Large intestine (tissue), 12 donors: ENCODE measurements at places on chromosomes 16 and 17.
A peak's percentile ranks its signal among the peaks of the same experiment; 100 is the strongest.

DNA sequence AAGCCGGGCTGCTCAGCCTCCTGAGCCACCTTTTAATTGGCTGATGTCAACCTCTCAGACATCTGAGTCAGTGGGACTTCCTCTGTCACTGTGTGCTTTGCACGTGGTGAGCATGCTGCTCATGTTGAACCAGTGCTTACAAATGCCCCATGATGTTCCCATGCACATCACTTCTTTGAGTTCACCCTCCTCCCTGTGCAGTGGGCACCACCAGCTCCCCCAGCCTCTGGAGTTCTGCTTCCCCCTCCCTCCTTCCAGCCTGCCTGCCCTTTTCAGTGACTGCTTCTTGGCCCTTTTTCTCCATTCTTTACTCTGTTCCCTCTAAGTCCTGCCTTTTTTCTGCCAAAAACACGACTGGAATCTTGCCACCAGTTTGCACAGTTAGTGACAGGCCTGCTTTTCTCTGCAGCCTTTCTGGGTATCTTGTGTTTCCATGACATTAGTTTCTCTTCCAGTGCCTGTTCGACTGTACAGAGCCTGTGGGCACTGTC, 41.6 kb downstream of the USP10 start:
- no peaks in the 10 kb centered on the region for H3K27me3 ChIP-seq
- H3K4me1 ChIP-seq, result peaks cover 32% of the 10 kb centered on the region
- H3K36me3 ChIP-seq, result peaks cover 38% of the 10 kb centered on the region
- H3K27ac ChIP-seq, result no peak overlapping the region
- H3K4me3 ChIP-seq, result no peak overlapping the region

DNA sequence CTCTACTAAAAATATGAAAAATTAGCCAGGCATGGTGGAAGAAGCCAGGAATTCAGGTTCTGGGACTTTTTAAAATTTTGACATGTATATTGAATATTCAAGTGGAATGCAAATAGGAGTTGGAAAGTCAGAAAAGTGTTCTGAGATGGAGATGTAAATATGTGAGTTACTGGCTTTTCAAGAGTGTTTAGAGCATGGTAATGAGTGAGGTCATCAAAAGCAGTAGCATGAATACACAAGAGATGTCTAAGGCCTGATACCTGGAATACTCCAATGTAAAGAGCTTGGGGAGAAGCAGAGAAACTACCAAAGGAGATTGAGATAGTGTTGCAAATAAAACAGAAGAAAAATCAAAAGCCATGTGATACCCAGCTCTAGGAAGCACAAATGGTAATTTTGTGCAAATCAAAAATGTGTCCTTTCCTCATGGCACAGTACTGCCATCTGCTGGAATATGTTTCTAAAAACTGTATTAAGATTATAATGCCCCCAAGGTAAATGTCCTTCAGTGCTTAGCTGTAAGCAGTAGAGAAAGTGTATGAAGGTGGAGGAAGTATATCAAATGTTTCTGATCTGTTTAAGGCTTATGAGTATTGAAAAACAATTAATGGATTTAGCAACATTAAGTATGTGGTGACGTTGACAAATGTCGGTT, 908.4 kb downstream of the KCNJ18 start:
- no peak overlapping the region for H3K4me3 ChIP-seq
- no peaks in the 10 kb centered on the region for H3K27me3 ChIP-seq
- H3K4me1 ChIP-seq, result no peaks in the 10 kb centered on the region
- H3K27ac ChIP-seq, result no peak overlapping the region
- no peak for DNase-seq

- no peak for DNase-seq
- no peaks in the 10 kb centered on the region for H3K27me3 ChIP-seq
- H3K27ac ChIP-seq, result peak overlapping the region; percentile 77
- peaks cover 74% of the 10 kb centered on the region for H3K36me3 ChIP-seq
Observed at GRCh38 chr16:4674926-4675530, 18.3 kb upstream of the NUDT16L1 start.

DNA sequence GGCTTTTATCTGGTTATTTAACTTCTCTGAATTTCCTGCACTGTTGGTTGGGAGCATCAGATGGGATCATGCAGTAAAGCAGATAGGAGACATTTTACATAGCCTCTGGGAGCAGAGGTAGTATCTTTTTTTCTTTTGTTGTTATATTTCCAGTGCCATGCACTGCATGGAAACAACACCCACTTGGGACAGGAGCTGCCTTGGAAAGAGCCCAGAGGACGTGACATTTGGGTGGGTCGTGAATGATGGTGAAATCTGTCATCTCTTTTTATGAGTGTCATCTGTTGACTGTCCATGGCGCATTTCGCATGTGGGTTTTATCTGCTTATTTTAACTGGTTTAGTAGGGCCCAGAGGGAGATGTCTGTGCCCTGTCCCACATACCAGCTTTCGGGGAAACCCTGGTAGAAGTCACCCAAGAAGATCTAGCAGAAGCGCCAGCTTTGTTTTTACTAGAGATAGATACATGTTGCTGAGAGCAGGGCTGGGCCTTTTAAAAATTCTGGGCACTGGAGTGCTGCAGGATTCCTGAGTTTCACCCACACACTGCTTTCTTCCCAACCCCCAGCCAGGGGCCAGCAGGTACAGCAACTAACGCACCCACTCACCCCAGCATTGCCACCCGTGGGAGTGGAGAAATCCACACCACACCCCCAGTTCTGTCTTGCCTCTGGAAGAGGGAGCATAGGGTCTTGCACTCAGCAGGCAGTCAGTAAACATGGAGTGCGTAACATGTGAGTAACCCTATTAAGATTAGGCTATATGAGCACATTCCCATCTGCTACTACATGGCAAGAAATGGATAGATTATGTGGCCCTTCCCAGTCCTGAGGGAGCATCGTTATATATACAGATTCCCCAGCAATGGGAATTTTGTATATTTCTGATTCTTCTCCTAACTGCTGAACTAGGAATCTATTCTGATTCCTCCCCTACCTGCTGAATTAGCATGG, 8.4 kb upstream of the TERF2 start:
- H3K27me3 ChIP-seq, result no peaks in the 10 kb centered on the region
- peaks cover 18% of the 10 kb centered on the region for H3K4me1 ChIP-seq
- no peak overlapping the region for H3K27ac ChIP-seq
- H3K36me3 ChIP-seq, result no peaks in the 10 kb centered on the region

GRCh38 chr17:4393806-4394205, 27.3 kb upstream of the UBE2G1 start:
- H3K27ac ChIP-seq, result no peak overlapping the region
- H3K36me3 ChIP-seq, result no peaks in the 10 kb centered on the region
- H3K27me3 ChIP-seq, result no peaks in the 10 kb centered on the region

GRCh38 chr16:68062910-68063393, 22.2 kb upstream of the NFATC3 start:
- H3K4me1 ChIP-seq, result no peaks in the 10 kb centered on the region
- DNase-seq, result no peak
- H3K27me3 ChIP-seq, result no peaks in the 10 kb centered on the region
- peaks cover 34% of the 10 kb centered on the region for H3K36me3 ChIP-seq

GRCh38 chr17:21218101-21218500, 4.1 kb upstream of the TMEM11 start:
- no peak overlapping the region for H3K27ac ChIP-seq
- peaks cover 4% of the 10 kb centered on the region for H3K36me3 ChIP-seq
- H3K27me3 ChIP-seq, result no peaks in the 10 kb centered on the region
- no peak overlapping the region for H3K4me3 ChIP-seq
- peaks cover under 1% of the 10 kb centered on the region for H3K4me1 ChIP-seq

DNA sequence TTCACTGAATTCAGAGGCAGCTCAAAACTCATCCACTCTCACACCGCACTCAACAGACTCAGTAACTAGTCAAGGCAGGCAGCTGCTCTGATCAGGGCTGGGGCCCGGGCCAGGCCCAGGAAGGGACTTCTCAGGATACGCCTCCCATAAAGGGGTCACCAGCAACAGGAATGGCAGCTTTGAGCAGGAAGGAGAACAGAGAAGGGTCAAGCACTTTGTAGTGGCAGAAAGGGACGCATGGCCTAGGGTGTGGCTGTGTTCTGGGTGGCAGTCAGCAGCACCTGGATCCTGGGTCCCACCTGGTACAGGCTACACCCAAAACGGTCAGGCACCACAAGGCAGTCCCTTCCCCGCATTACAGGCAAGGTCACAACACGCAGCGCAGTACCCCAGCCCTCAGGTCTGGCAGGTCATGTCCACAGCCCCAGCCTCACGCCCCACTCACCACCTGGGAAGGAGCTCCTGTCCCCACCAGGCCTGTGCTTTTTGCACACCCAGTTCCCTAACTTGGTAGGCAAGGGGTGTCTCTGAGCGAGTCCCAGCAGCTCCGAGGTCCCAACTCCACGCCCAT, 99.7 kb downstream of the ZNF778 start:
- no peak for DNase-seq
- H3K4me1 ChIP-seq, result peaks cover 31% of the 10 kb centered on the region
- no peaks in the 10 kb centered on the region for H3K27me3 ChIP-seq
- H3K27ac ChIP-seq, result no peak overlapping the region

DNA sequence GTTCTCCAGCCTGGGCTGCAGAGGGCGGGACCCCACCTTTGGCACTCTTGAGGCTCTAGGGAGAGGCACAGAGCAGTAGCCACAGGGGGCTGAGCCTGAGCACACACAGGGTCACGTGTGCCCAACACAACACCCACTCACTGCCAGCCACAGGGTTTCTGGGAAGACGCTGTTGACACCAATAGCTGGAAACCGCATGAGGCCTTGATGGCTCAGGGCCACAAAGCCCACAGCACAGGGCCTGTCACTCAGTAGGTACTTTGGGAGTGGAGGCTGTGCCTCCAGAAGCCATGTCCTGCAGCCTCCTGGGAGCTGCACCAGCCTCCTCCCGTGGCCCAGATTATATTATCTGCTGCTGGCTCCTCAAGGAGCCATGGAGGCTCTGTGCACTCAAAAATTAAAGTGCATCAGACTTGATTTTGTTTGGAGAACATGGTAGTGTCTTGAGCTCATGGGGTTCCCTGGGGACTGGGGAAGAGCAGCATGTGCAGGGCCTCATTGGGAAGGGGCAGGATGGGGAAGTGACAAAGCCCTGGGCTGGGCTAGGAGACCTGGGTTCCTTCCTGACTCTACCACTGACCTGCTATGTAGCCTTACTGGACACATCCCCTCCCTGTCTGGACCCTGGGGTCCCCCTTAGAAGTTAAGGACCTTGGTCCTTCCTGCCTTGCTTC, 12.5 kb upstream of the SREBF1 start:
- peaks cover 64% of the 10 kb centered on the region for H3K4me1 ChIP-seq
- no peak overlapping the region for H3K27ac ChIP-seq
- DNase-seq, result peak; percentile 61
- no peak overlapping the region for H3K4me3 ChIP-seq
- H3K27me3 ChIP-seq, result no peaks in the 10 kb centered on the region

DNA sequence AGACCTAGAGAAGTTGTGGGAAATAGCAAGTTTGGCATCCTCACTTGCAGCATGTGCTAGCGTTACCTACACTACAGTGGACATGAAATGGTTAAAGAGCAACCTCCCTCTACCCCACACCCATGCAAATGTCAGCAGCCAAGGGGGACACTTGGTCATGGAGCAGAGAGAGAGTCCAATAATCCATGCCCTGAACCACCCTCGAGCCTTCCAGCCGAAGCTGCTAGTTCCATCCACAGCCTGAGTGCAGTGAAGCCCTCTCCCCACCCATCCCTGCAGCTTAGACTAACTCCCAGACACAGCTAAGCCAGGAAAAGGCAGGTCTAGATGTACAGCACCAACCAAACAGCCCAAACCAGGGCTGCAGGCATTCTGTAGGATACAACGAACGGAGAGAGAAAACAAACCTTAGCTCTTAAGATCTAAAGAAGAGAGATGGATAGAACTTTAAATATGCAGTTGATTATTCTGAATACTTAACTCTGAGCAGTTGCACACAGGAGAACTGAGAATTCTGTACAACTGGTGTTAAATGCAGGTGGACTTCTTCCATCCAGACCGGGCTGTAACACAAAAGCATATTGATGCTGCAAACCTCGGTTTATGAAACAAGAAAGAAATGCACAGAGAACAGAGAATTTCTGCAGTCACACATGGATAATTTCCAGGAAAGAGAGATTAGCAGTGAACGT, 93.8 kb downstream of the SALL1 start:
- H3K36me3 ChIP-seq, result no peaks in the 10 kb centered on the region
- no peak overlapping the region for H3K27ac ChIP-seq
- peaks cover 10% of the 10 kb centered on the region for H3K27me3 ChIP-seq

- H3K27ac ChIP-seq, result no peak overlapping the region
- H3K4me1 ChIP-seq, result no peaks in the 10 kb centered on the region
- no peak overlapping the region for H3K4me3 ChIP-seq
Observed at GRCh38 chr16:22329199-22329695, 32.0 kb downstream of the POLR3E start.

- H3K4me1 ChIP-seq, result peaks cover 15% of the 10 kb centered on the region
- peaks cover 83% of the 10 kb centered on the region for H3K36me3 ChIP-seq
- no peak overlapping the region for H3K27ac ChIP-seq
- no peak for DNase-seq
- H3K4me3 ChIP-seq, result no peak overlapping the region
Observed at GRCh38 chr17:28908640-28909167, 5.8 kb upstream of the DHRS13 start.

DNA sequence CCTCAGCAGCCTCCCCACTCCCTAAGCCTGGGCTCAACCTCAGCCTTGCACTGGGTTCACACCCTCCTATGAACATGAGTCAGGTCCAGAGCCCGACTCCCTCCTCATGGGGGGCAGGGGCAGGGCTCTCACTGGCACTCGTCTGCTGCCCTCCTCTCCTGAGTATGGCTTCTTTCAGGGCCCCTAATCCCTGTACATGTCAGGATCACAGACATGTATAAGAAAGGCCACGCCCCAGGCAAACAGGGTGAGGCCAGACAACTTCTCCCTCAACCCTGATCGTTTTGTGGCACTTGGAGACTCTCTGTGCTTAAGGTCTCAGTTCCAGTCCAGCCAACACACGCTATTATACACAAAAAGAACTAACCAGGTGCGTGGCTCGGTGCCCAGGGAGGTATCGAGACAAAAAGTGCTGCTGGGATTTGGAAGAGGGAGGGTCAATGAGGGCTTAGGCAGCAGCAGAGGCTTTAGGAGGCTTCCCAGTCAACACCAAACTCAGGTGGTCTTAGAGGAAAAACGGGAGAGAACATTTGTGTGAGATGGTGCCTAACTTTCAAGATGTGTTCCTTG, 45.2 kb downstream of the CMTM3 start:
- peaks cover 3% of the 10 kb centered on the region for H3K4me1 ChIP-seq
- peak; percentile 8 for DNase-seq
- H3K4me3 ChIP-seq, result no peak overlapping the region
- H3K36me3 ChIP-seq, result no peaks in the 10 kb centered on the region
- no peak overlapping the region for H3K27ac ChIP-seq

- no peaks in the 10 kb centered on the region for H3K36me3 ChIP-seq
- peaks cover 7% of the 10 kb centered on the region for H3K27me3 ChIP-seq
- H3K4me1 ChIP-seq, result peaks cover 2% of the 10 kb centered on the region
- no peak overlapping the region for H3K27ac ChIP-seq
Observed at GRCh38 chr17:60421273-60422161, 772 bp upstream of the CHCT1 start.

GRCh38 chr17:59369031-59369975, 37.8 kb downstream of the YPEL2 start:
- peaks cover 81% of the 10 kb centered on the region for H3K4me1 ChIP-seq
- H3K27me3 ChIP-seq, result no peaks in the 10 kb centered on the region
- no peak for DNase-seq
- no peak overlapping the region for H3K27ac ChIP-seq
- no peak overlapping the region for H3K4me3 ChIP-seq

GRCh38 chr16:62738666-62739460, 702.6 kb upstream of the CDH8 start:
- no peaks in the 10 kb centered on the region for H3K36me3 ChIP-seq
- no peak overlapping the region for H3K4me3 ChIP-seq
- H3K4me1 ChIP-seq, result no peaks in the 10 kb centered on the region
- peak; percentile 13 for DNase-seq
- H3K27ac ChIP-seq, result no peak overlapping the region

GRCh38 chr16:17307504-17307903, 163.3 kb downstream of the XYLT1 start:
- no peaks in the 10 kb centered on the region for H3K27me3 ChIP-seq
- no peak overlapping the region for H3K4me3 ChIP-seq
- H3K4me1 ChIP-seq, result peaks cover 39% of the 10 kb centered on the region
- H3K27ac ChIP-seq, result no peak overlapping the region
- no peak for DNase-seq
- no peaks in the 10 kb centered on the region for H3K36me3 ChIP-seq
